ENCODE measurements at places on chromosomes 2 and 18.
A peak's percentile ranks its signal among the peaks of the same experiment; 100 is the strongest.

DNA sequence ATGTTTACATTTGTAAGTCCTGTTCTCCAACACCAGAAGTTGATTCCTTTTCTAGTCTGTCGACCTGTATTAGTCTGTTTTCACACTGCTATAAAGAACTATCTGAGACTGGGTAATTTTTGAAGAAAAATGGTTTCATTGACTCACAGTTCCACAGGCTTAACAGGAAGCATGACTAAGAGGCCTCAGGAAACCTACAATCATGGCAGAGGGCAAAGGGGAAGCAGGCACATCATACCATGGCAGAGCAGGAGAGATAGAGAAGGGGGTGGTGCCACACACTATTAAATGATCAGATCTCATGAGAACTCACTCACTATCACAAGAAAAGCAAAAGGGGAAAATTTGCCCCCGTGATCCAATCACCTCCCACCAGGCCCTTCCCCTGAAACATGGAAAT, 112.8 kb upstream of the MAP3K20 start:
- DNase-seq, result no peak

- no peak for DNase-seq
Measured at GRCh38 chr2:6913415-6914157, 3.6 kb upstream of the RNF144A start.

GRCh38 chr18:12857215-12857905, 26.7 kb downstream of the PTPN2 start:
- no peak for DNase-seq

DNA sequence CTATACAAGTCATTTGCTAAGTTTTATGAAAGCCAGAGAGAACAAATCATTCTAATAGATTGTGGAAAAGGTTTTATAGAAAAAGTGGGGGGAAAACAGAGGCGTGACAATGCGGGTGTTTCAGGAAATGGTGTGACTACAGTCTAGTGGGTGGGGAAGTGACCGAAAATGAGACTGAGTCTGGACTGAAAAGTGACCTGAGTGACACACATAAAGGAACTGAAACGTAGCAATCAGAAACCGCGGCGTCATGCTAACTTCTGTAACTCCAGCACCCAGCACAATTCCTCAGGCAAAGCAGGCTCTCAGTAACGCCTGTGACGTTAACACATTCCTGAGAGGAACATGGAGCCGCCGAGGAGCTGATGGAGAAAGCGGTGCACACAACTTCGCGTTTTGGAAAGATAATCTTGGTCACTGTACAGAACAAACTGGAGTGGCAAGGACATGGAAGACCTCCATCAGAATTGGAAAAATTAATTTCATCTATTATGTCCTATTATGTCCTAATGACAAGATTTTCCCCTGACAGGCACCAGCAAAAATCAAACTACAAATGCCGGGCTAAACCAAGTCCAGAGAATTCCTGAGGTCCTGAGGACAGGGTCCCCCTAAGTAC, 1.4 kb upstream of the CD226 start:
- DNase-seq, result no peak

DNA sequence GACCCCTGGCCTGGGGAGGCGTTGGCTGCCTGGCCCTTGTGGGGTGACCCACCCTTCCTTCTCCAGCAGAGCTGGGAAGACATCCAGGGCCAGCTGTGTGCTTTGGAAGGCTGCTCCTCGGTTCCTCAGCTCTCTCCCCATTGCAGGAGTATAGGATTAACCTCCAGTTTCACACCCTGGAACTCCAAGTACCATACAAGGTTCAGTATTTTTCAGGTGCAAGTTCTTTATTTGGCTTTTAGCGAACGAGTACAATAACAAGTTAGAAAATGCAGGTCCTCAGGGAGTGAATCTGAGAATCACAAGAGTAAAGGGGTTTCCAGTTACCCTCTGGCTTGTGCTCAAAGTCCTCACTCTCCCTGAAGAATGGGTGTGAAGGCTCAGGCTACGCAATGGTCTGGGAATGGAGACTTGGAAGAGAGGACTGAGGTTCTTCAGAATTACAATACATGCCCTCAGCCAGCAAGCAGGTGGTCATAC, 101.2 kb downstream of the APOB start:
- DNase-seq, result no peak

- DNase-seq, result no peak
Measured at GRCh38 chr2:205293559-205293958, 388.7 kb upstream of the NRP2 start.

DNA sequence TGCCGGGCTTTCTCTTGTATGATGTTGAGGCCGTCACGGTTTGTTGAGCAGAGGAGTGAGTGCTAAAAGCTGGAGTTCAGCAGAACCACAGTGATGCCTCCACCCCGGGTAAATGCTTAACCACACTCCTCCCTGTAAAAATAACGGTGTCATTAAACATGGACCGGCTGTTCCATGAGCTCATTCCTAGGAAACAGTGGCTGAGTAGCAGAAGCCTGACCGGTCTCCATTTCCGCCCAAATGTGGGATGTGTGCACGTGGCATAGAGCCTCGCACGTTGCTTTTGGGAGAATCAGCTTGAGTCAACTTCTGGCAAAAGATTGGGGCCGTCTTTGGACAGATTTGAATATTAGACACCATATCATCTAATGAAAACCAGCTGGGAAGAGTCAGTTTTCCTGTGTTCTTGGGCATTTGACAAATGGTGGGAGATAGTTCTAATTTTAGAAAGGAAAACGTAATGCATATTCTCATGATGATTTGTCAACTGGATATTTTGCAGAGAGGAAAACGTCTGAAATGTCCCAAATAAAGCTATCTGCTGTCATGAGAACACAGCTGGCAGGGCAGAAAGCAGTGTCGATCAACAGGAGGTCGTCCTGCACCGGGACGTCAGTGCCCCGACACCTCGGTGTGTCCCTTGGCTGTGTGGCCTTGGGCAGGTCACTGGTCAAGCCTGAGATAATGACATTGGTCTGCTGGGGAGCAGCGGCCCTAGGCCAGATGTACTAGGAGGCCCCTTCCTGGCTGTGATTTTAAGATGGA, 42.4 kb downstream of the LRRFIP1 start:
- peak; percentile 82 for DNase-seq

DNA sequence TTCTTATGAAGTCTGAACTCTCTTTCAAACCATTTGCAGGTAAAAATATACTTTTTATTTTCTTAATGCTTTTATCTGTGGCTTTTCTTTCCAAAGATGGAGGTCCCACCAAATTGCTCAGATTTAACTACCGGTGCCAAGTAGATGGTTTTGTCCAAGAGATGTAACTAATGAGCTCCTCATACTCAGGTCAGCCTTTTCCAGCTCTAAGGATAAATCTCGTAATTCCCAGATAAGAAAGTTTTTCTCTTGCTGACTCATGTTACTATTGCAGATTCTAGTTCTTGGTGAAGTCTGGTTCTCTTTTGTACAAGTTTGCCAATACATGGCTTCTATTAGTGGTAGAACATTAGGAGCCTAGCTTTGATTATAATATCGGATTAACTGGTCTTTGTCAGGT, 550.8 kb upstream of the ZNF804A start:
- DNase-seq, result no peak

GRCh38 chr2:7011356-7012083, 94.3 kb downstream of the RNF144A start:
- DNase-seq, result no peak

DNA sequence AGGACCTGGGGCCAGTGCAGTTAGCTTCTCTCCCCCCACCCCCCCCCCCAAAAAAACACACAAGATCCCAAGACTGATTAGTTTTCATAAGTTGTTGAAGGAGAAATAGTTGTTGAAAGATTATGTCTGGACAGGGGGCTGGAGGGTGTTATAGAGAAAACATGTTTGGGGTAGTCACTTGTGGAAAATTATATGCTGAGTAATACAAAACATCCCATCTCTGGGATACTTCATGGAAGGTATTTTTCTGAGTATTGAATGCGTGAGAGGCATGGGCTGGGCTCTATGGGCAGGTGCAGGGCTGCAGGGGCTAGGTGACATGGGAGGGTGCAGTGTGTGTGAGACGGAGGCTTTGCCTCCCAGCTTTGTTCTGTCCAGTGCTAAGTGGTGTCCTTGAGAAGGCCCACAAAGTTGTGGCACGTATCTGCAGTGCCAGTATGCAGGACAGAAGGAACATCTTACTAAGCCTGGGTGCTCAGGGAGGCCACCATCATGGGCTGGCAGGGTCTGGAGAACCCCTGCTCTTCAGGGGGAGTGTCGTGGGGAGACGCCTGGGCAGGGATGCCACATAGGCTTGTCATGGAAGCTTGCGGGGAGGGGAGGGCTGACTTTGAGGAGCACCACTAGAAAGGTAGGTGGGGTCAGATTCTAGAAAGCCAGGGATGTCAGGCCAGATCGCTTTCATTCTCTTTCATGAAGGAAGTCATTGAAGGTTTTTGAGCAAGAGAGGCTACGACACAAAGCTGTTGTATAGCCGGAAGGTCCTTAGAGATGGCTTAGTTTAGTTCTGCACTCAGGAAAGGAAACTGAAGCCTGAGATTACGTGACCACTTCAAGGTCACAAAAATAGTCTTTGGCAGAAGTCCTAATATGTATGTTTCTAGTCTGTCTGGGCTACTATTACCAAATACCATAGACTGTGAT, 232.0 kb downstream of the LDLRAD4 start:
- DNase-seq, result no peak

All from NCI-H1092 (cell line).